ENCODE measurements at places on chromosomes 7 and 10. TPM values are rescaled to one million over a fixed set of nuclear protein-coding genes. Genes with fewer than 3 reads are reported as not detected.

Gene NEUROG3
- not detected for total RNA-seq

DNA sequence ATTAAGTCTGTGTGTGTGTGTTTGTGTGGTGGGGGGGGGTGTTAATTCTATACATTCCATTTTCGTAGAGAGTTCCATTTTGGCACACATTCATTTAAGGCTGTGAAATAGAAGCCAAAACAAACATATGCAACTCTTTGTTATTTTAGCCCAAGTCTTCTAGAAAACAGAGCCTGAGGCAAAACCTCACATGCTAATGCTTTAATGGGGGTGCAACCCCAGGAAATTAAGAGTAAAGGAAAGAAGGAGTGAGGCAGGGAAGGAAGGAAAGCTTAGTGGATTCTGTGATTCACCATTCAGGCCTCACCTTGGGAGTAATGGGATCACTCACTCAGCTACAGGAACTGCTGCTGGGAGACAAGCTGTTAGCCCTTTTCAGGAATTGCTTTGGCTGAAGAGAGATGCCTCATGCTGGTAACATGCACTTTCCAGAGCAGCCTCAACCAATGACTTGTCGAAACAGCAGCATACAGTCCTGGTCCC, 73.0 kb upstream of the CTTNBP2 start:
- DNase-seq, result no peak

DNA sequence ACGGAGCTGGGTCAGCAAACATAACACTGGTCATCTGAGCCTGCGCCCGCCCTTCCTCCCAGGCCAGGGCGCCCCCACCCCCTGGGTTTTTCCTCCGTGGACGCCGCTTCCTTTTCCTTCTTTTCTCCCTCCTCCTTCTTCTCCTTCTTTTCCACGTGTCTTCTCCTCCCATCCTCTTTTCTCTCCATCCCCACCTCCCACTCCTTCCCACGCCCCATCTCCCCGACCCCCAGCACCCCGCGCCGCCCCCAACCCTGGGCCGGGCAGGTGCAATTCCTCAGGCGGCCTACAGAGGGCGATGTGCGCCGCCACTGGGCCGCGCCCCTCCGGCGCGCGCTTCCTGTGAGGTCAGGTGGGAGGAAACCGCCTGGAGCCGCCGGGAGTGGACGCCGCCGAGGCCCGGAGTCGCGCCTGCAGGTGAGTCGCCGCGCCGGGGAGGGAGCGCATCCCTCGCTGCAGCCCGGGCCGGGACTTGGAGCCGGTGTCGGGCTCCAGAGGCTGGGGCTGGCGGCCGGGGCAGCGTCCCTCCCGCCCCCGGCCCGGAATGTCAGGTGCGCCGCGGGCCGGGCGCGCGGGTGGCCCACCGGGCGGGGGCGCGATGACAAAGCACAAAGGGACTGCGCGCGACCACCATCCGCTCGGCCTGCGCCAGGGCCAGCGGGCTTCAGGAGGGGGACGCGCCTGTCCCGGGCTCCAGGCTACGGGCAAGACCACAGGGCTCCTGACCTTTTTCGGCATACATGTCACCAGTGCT, at the start of gene FAM241B:
TSS of gene FAM241B (plus strand) at position 351 of the 754 bp plus-strand sequence. CDS start 1,497 bp downstream, outside the sequence.
- no peak for DNase-seq

DNA sequence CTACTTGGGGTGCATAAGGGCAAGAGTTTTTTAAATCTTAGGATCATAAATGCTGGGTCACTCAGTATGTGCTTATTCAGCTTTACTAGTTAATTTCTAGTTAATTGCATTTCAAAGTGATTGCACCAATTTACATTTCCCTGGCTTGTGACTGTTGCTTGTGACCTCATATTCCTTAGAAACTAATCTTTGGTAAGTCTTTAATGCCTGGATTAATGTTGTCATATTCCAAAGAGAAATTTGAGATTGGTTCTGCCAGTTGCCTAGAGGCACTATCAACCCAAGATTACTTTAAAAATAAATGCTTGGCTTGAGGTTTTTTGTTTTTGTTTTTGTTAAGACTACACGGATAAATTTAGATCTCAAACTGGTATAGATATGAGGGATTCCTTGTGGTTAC, 103.1 kb downstream of the ANK3 start:
- DNase-seq, result no peak

- DNase-seq, result peak; percentile 39
These were observed 111.3 kb upstream of the TNS3 start for GRCh38 chr7:47693216-47693615.

DNA sequence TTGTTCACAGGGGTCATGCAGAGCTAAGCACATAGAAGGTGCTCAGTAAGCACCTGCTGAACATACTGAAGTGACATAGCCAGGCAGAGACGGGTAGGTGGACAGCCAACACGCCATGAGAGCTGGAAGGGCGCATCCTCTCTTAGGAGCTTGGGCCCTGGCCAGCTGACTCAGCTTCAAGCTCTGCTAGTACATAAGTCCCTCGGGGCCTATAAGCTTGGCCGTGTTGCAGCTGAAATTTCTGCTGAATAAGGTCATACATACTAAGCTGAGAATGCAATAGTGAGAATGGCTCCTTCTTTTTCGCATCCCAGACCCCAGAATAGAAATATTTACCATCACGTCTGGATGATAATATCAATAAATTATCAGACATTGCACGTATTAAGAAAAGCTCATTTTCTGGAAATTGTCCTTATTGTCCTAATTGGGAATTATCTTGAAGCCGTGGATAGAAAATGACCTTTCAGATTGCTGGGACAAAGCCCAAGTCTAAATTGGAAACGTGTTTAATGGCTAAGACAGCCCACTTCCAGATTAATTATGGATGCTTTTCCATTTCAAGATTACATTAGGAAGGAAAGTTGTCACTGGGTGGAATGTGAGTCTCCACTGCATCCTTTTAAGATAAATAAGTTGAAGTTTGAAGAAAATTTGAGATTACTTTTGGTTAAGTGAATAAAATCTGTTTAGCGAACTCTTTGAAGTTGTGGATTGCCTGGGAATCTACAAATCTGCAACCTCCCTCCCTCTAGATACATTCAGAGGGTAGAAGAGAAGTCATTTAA, 287.1 kb upstream of the C7orf33 start:
- DNase-seq, result peak; percentile 74

GRCh38 chr10:86261941-86262687, 104.5 kb downstream of the GRID1 start:
- DNase-seq, result peak; percentile 4
